ENCODE measurements at places on chromosomes 2 and 18.
A peak's percentile ranks its signal among the peaks of the same experiment; 100 is the strongest.

GRCh38 chr2:209305026-209305425 lies 118.8 kb upstream of the MAP2 start:
- no peak for DNase-seq

- DNase-seq = no peak
Observed at GRCh38 chr2:174877751-174878150, 113.5 kb upstream of the CHRNA1 start.

DNA sequence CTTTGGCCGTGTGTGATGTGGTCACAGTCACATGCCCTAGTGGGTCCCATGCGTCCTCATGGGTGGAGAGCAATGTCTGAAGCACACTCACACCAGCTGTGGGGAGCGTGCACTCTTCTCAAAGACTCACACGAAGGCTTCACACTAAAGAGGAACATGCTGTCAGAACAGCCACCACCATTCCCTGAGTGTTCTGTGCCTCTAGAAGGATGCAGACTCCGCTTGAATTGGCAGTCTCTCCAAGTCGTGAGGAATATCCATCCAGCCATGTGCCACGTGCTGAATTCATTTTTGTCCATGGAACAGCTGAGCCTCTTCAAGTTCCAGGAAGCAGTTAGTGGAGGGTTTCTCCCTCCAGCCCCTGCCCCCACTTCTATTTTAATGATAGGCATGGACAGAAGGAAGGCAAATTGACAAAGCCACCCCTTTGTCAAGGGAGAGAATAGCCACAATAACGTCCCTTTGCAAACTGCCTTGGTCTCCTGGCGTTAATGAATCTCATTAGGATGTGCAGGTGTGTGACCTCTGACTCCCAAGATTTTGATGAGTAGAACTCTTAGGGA lies 464.3 kb upstream of the ID2 start:
- no peak for DNase-seq

DNA sequence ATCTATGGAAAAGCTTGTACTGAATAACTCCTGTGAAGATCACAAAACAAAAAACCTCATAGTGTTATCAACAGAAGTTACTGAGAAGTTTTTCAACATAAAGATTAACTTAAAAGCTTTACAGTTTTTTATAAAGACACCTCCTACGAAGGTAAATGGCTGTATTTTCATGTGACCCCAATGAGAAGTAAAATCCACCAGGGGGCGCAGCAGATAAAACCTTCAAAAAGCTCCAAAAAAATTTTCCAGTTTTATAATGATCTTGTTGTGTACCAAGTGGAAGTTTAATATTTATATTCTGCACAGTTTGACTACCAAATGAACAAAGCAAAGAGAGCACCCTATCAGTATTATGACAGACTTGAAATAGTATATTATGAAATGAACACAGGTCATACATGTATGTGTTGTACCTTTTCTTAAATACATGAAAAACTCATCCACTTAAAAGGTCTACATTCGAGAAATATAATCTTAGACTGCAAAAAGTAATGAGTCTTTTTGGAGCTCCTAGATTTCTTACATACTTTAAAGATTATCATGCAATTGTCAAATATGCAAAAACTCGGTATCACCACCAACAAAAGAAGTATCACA lies 38.5 kb downstream of the PNO1 start:
- peak; percentile 33 for DNase-seq

DNA sequence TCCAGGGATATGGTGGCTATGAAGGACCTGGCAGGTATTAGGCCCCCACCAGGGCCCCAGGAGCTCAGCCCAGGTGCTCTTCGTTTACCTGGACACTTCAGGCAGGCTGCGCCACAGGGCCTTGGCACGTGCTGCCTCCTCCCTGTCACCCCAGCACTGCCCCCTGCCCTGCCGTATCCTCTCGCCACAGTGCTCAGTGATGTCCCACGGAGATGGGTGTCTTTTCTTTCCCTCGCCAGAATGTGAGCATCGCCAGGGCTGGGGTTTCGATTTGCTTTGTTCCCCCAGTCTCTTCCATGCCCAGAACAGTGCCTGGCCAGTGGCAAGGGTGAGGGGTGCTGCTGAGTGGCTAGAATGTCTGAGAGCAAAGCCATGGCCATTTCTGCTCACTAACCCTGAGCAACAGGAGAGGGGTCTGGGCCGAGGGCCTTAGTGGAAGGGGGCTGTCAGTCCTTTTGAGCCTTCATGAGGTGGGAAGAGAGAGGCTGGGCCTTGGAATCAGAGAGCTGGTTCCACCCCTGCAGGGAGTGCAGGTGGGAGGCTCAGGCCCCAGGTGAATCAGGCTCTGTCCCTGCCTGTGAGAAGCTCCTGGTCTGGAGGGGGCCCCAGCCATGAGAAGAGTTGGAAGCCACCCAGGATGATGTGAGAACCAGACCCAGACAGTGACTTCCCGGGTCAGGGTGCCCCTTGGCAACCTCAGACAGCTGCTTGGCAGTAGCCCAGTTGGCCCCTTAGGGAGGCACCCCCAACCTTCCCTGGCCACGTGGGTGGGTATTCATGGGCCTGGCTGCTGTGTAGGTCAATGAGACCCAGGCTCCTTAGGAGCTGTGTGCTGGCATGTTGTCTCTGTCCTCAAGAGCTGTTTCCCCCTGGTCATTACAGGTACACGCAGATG lies 129.9 kb upstream of the HS6ST1 start:
- no peak for DNase-seq

- peak; percentile 39 for DNase-seq
Observed at GRCh38 chr2:206556357-206556949, 85.8 kb upstream of the FAM237A start.

GRCh38 chr2:2422621-2423020 lies 91.5 kb upstream of the MYT1L start:
- no peak for DNase-seq

DNA sequence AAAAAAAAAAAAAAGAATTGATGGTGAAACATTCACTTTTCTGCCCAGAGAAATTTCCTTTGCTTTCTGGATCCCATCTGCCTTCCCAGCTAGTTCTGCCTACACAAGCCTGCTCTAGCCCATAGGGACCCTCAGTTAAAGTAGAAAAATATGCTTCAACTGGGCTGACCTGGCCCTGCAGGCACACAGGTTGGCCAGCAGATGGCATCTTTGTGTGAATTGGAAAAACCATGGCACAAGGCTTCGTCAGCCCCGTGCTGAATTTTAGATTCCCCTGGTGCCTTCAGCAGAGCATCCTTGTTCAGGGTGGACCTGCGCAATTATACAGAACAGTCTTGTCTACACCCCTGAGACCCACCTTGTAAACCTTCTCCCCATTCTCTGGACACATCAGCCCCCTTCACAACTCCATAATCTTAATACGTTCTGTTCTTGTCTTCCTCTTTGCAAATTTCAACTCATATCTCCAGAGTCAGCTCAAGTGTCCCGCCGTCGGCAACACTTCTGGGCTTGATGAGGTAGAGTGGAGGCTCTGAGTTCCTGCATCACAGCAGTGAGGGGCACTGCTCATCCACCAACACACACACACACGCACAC lies 114.5 kb downstream of the INSIG2 start:
- DNase-seq = peak; percentile 76

DNA sequence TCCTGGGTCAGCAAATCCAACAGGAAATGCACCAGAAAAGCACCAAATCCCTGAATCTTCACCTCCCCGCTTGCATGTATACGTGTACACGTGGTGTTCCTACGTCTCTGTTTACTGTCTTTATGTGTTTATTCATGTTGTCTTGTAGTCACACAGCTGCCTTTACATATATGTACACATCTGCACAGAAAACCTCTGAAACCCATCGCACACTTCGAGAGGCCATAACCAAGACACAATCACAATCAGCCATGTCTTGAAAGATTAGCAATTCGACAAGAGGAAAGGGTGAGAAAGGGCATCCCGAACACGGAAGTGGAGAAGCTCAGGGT lies 98.1 kb downstream of the PLB1 start:
- no peak for DNase-seq

GRCh38 chr2:108367561-108368175 lies 10.1 kb upstream of the SULT1C4 start:
- DNase-seq = no peak

- DNase-seq = peak; percentile 77
Observed at GRCh38 chr2:181354626-181355025, 102.6 kb upstream of the ITGA4 start.

GRCh38 chr2:74429487-74430451 lies 8.2 kb downstream of the WDR54 start:
- DNase-seq = no peak

DNA sequence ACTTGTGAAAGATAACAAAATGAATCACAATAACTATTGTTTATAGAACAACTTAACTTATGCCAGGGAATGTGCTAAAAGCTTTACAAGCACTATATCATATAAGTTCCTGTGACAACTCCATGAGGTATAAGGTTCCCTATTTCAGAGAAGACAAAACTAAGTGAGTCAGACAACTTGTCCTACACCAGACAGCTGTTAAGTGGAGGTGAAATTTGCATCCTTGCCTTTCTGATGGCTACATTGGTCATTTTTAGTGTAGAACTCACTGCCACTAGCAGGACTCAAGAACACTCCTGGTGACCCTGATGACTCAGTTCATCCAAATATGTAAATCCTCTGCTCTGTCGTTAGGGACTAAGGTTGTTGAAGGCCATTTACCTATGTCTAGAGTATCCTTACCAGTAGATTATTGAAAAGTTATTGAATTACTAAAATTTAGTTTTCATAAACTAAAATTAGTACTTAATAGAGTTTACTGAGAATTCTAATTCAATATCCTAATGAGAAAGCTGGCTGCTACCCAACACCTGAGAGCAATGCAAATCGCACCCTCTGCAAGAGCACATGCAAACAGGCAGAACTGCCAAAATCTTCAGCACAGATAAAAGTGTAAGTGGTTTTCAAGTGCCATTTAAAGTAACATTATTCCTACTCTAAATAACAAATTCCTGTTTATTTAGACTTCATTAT lies 636.2 kb downstream of the NRXN1 start:
- DNase-seq = no peak

DNA sequence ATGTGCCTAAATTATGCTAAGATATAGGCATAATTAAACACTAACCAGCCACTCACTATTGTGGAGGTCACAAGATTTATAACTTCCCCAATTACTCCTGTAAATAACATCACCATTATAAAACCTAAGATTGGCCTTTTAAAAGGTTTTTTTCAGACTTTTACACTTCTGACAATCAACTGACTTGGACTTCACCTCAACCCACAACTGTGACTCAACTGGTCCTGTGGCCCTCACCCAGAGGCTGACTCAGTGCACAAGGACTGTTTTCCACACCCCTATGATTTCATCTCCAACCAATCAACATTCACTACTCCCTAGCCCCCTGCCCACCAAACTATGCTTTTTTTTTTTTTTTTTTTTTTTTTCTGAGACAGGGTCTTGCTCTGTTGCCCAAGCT lies 11.6 kb downstream of the TTR start:
- DNase-seq = no peak

GRCh38 chr2:179952658-179953057 lies 54.4 kb downstream of the CWC22 start:
- no peak for DNase-seq

DNA sequence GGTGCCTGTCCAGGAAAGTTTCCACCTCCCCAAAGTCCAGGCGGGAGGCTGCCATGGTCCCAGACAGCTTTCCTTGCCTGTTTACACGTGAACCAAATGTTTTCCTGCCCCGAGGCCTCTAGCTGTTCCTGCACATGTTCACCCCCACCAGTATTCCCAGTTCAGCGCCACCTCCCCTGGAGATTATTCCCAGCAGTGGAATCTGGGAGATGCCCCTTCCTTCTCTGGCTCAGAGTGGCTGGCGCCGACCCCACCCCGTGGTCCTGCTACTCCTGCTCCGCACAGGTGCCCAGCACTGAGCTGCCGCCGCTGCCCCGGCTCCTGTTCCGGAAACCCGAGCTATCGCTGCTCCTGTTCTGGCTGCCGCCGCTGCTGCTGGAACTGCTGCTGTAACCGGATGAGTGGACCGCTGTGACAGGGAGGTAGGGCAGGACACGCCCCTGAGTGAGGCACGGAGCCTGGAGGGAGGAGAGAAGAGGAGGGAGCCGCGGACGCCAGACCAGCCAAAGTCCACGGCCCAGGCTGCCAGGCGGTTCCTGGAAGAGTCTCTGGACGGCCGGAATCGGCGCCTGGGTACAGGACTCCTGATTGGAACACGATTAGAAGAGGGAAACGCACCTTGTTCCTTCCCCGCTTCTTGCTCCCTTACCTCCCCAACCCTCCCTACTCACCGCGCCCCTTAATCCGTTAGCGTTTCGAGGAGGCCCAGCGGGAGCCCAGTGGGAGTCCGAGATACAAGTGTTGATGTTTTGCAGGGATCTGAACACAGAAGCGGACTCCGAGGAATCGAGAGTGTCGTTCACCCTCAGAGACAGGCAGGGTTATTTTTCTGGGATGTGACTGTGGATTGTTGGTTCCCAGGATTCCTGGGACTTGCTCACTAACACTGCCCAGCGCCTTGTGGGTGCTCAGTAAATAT lies at the start of gene PDE11A:
Gene PDE11A, minus strand, starts transcription at position 395 of the 919 bp plus-strand sequence. Its CDS starts 340 bp downstream, at position 55.
- DNase-seq = peak; percentile 93

- DNase-seq = no peak
Observed at GRCh38 chr18:68467957-68468356, 247.0 kb downstream of the TMX3 start.

DNA sequence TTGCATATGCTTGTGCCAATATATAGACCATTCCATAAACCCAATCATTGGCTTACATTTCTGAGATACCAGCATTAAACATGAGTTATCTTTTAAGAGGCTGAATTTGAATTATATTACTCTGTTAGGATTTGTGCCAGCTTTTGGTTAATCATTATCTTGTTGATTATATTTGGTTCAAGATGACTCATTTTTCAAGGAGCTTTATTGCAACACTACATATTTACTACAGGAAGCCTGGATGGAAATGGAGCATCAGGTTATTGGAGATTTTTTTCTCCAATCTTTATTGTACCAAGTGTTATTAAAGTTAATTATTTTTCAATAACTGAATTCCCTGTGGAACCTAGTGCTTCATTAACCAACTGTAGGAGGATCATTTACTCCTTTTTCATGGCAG lies 26.4 kb downstream of the EML4 start:
- peak; percentile 50 for DNase-seq

GRCh38 chr2:205660521-205661124 lies 21.7 kb upstream of the NRP2 start:
- DNase-seq = peak; percentile 81

DNA sequence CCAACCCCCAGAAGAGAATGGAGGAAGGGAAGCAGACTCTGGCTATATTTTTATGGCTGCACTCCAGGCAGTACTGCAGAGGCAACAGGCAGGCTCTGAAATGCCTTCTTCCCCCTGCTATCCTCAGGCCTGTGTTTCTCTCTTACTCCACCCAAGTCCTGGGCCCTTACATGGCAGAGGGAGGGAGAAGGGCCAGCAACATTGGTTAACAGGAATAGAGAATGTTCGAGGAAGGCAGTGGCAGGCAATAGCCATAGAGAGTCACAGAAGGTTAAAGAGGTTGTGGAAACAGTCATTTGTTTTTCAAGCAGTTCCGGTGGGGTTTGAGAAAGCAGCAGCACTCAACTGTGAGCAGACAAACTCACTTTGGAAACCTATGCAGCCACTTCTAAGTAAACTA lies 15.1 kb upstream of the DARS1 start:
- no peak for DNase-seq

GRCh38 chr2:18536100-18536499 lies 24.4 kb downstream of the RDH14 start:
- peak; percentile 28 for DNase-seq

- DNase-seq = peak; percentile 51
Observed at GRCh38 chr2:233354971-233355574, 779 bp downstream of the DGKD start.

Data from GM03348 (cell line).